Endodermal cell (in vitro differentiated cells): ENCODE measurements at places on chromosomes 6 and 20.

- peak; percentile 92 for DNase-seq
Measured at GRCh38 chr6:44002593-44003344, 124.5 kb downstream of the MRPL14 start.

DNA sequence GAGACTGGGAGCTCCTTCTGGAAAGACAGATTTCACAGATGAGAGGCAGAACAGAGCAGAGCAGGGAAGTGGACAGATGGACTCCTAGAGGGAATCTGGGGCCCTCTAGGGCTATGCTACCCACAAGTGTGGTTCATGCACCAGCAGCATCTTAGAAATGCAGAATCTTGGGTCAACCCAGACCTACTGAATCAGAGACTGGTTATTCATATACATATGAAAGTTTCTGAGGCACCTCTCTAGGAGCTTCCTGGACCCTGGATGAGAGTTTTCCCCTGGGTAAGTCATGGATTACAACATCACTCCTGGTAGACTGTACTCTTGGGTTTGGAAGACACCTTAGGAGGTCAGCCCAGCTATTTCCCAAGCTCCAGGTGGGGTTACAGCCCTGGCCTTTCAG is 55.4 kb upstream of the SAYSD1 start:
- peak; percentile 16 for DNase-seq

DNA sequence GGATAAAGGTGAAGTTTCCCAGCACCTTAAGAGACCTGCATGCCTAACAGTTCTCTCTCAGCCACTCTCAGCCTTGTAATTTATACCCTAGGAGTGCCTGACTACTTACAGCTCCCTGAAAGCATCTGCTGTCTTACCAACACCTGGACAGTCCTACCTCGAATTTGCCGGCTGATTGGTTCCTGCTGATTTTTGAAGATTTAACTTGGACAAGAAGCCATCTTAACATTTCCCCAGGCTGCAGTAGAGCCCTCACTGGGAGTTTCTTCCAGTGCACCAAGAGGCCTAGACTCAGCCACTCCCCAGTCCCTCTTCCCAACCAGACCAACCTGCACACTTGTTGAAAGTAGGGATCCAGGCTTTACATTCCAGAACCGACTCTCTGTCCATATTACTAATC is 174.5 kb downstream of the LINC00237 start:
- no peak for DNase-seq

GRCh38 chr6:112087916-112088315 is 525 bp downstream of the FAM229B start:
- no peak for DNase-seq

- peak; percentile 59 for DNase-seq
Measured at GRCh38 chr6:168117942-168118341, 38.9 kb upstream of the FRMD1 start.

- DNase-seq, result no peak
Measured at GRCh38 chr20:13486694-13487093, 152.0 kb downstream of the TASP1 start.

GRCh38 chr6:35377002-35377401 is 34.6 kb downstream of the PPARD start:
- no peak for DNase-seq

- DNase-seq, result no peak
Measured at GRCh38 chr6:131828951-131829350, 21.1 kb downstream of the ENPP1 start.

DNA sequence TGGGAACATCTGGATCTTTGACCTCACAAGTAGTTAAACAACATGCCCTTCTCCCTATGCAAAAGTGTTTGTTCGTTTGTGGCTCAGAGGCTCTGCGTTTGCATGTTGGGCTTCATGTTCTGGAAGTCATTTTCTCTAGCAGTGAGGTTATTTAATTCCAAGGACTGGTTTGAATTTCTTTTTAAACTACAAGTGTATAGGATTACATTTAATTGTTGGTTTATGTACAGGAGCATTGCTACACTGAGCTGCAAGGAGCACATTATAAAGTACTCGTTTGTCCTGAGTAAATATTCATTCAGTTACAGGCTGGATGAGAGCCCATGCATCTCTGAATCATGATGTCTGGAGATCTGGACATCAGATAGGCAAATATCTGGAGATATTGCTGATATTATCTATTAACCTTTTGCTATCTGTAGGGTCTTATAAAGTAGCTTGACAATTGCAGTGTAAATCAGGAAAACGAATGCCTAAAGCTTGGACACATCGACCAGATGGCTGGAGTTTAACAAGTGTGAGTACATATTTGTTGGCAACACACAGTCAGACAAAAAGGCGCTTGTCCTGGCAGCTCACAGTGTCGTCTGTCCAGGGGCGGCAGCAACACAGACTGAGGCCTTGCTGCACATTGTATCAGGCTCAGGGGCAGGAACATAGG is 84.6 kb downstream of the PDE7B start:
- DNase-seq, result no peak

DNA sequence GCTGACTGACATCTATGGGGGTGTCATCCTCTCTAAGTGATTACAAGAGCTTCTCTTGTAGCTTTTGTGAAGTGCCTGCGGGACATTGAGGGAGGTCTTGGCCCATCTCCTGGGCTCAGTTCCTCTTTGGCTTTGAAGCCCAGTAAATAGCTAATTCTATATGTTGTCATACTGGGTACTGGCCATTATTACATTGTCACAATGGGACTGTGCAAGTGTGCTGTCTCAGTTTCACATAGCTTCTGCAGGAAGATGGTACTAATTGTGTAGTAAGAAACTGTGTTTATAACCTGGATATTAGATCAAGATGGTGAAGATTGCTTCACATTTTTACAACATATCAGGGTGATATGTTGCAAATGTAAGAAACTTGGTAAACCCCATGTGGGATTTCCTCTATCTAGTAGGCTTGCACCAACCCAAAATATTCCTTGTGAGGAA is 19.9 kb downstream of the SPINT3 start:
- no peak for DNase-seq

DNA sequence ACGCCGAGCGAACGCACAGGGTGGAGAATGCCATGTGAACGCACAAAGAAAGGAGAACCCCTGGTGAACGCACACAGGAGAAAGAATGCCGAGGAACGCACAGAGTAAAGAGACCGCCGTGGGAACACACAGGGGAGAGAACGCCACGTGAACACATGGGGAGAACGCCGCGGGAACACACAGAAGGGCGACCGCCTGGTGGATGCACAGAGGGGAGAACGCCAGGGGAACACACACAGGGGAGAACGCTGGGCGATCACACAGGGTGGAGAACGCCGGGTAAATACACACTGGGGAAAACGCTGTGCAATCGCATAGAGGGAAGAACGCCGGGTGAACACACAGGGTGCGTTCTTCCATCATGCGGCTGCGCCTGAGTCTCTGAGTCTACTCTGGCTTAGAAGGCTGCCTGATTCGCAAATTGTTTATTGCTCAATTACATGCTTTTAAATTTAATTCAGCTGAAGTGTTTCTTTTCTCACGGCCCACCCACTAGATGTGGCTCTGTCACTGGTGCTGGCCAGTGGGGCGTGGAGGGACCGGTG is 54.1 kb downstream of the RNASET2 start:
- DNase-seq, result no peak

- DNase-seq, result peak; percentile 25
Measured at GRCh38 chr6:44301782-44302564, 11.2 kb downstream of the AARS2 start.

GRCh38 chr6:45200510-45200909 is 127.6 kb upstream of the RUNX2 start:
- no peak for DNase-seq

DNA sequence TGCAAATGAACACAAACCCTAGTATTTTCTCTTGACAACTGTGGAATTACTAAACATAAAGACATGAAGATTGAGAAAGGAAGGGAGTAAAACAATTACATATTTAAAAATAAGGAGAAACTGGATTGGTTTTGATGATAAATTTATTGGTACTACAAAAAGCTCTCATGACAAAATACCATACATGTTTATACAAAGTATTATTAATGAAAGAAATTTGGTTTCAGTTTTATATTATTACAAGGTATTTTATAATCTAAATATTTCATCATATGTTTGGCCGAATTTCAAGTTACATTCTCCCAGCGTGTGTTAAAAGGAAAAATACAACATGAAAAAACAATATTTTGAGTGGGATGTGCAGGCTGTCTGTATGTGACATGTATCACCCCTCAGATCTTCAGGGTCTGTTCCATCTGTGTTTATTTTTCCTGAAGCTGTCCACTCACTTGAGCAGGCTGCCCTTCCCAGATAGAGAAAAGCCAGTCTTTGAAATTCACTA is 568.4 kb downstream of the NKAIN2 start:
- no peak for DNase-seq

DNA sequence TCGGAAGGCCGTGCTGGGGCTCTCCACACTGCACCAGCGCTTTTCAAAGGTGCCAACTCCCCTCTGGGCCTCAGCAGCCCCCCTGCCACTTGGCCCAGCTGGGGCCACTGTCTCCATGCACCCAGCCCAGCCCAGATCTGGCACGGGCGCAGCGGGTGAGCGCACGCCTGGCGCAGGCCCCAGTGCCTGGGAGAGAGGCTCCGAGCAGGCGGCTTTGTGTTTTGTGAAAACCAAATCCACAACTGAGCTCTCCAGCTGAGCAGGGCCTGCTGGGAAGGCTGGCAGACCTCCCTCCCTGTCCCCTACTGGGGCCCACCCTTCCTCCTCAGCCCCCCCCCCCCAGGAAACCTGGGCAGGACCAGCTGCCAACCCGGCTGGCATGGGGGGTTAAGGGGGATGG is 17.0 kb downstream of the MDGA1 start:
- peak; percentile 68 for DNase-seq

DNA sequence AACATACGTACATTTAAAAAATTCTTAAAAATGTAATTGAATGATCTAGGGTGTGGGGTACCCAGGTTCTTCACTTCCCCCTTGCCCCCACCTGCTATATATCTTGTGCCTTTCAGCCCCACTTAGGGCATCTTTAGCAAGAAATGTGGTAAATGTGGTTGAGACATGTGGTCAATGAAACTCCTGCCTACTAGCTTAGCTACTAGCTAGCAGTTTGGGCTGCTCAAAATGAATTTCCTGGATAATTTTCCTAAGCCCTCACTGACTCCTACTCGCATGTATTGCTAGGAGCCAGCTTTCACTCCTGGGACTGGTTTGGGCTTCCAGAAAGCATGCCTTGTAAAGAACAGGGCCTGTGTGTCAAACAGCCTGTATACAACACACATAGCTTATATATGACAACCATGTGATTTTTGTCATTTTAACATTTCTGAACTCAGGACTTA is 257.3 kb downstream of the ATXN1 start:
- no peak for DNase-seq

DNA sequence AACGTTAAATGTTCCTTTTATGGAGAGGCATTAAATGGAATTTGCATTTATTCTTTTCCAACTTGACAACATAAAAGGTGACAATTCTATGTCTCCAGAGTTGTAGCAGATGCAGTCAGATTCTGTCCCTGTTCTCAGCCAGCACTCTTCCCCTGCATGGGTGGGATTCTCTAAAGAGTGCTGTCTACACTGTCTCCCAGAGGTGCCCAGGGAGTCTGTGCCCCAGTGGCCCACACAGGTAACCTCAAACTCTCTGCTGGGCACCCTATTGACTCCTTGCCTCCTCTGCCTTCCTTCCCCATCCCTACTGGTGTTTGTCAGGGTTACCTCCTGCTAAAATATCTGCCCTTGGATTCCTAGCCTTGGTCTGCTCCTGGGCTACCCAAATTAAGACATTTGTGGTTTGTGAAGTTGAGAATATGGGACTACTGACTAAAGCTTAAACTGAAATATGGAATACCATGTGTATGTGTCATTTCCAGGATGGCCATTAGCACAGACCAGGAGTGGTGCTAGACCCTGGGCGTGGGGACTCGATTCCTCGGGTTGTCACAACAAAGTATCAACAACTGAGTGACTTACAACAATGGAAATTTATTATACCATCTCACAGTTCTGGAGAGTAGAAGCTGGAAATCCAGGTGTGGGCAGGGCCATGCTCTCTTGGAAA is 284.7 kb downstream of the CDH26 start:
- DNase-seq, result no peak

DNA sequence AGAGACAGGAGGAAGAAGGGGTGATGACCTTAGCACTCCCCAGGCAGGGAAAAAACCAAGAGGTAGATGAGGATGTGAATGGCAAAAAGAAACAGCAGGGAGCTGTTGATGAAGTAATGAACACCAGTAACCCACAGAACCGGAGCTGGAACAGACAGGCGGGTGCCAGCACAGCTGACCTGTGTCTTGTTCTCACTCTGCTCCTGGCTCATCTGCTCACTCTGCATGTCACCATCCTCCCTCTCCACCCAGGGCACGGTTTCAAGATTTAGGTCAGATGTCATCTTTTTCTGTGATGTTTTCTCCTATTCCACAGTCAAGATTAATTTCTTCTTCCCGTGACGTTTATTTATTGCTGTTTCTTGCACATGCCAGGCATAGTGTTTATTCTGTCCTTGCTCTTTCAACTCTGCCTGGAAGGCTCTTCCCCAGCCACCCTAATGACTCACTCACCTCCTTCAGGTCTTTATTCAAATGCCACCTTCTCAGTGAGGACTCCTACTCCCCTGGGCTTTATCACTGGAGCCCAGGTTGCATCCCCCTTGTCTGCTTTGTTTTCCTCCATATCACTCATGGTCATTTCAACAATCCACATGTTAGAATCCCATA is 164.5 kb upstream of the HDAC2 start:
- no peak for DNase-seq

DNA sequence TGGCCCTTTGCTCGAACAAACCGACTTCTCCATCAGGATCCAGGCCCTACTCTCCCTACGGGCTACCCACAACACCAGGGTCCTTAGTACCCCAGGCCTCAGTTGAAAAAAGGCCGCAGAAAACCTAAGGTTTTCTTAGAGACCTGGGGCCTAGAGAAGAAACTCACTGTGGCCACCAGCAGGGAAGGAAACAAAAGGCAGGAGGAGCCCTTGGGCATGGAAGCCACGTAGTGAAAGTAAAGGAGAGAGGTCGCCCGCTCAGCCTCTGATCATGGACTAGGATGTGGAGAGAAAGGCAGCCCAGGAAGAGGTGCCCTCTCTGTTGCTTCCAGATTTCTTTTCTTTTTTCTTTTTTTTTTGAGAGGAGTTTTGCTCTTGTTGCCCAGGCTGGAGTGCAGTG is 31.5 kb downstream of the CPNE5 start:
- DNase-seq, result no peak

GRCh38 chr6:27495386-27496135 is 22.7 kb upstream of the ZNF184 start:
- peak; percentile 97 for DNase-seq
